Right cardiac atrium (tissue), 5 donors: ENCODE measurements at places on chromosomes 12 and 14.

DNA sequence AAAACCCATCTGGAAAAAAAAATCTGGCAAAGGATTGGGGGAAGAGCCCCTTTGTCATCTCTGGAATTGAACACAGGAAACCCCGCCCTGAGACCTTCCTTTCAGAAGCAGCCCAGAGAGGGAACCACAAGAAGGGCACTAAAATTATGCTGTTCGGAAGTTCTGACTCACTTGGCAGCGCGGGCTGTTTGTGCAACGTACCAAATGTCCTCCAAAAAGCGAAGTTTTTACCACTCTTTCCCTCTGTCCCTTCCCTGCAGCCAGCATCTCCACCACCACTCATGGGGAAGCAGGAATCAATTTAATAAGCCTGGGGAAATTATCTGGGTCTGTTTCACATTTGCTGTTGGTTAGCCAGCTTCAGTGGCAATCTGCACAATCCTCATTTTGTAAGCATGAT lies 3.2 kb upstream of the SYNE3 start:
- peak; percentile 90 for DNase-seq

GRCh38 chr12:120362516-120363273 lies 6.3 kb downstream of the MSI1 start:
- no peak for DNase-seq

DNA sequence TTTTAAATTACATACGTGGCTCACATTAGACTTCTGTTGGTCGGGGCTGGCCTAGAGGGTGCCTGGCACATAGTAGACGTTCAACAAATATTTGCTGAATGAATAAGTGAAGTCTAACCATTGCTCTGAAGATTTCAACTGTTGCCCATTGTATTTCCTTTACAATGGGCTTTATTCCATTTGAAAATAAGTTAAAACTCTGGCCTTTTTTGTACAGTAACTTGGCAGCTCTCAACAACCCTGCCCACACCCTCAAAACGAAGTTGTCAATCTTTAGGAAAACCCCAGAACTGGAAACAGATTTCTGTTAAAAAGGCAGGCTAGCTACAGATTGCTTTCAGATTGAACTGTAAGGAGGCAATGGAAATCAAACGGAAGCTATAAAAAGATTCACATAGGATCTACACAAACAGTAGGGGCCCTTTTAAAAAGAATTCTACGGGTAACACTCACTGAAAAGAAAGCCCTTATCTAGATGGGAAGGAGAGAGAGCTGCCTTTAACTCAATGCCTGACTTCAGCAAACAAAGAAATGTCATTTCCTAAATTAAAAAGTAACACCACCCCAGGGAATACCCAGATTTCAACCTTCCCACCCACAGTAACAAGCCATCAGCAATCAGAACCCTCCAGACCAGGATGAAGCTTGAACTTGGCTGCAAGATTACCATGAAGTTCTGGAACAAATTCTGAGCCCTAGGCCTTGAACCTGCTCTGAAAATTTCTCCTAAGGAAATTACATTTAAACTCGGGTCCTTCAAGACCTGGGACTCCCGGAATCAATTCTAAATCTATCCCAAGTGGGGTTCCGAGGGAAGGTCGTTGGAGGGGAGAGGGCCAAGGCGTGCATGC lies 1.4 kb downstream of the WSB2 start:
- no peak for DNase-seq

- no peak for DNase-seq
These were observed 709.3 kb upstream of the STXBP6 start for GRCh38 chr14:25759256-25759655.

- no peak for DNase-seq
These were observed 287.6 kb downstream of the CEP128 start for GRCh38 chr14:80653956-80654355.

DNA sequence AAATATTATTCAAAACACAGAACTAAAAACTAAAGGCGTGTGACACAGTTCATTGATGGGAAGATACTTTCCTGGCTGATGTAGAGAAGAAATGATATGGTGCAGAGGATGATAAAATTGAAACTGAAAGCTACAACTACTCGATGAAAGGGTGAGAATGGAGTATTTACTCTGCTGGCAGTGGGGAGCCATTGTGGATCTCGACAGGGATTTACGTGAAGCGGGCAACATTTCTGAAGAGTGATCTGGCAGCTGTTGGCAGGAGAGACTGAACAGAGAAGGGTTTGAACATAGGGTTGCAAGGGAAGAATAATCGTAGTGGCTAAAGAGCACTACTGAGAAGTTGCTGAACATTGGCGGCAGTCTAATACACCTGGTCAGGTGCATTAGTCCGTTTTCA lies 464.9 kb downstream of the PDZRN4 start:
- no peak for DNase-seq
